Purkinje cell (primary cell): ENCODE measurements at places on chromosomes 6 and 20. TPM values are rescaled to one million over a fixed set of nuclear protein-coding genes. Genes with fewer than 3 reads are reported as not detected.

Gene DCBLD1
- polyA plus RNA-seq = 1.2 TPM in 1 of 2 replicates, not detected in the other

Gene SIGLEC1
- polyA plus RNA-seq = not detected in 2 replicates

Gene JPH2
- polyA plus RNA-seq = not detected in 2 replicates

Gene RALY
- polyA plus RNA-seq = 6.1 and 11.9 TPM in 2 replicates

Gene RFX6
- not detected in 2 replicates for polyA plus RNA-seq

Gene ULBP3
- polyA plus RNA-seq = not detected in 2 replicates

Gene OTOR
- polyA plus RNA-seq = 35.0 and 52.0 TPM in 2 replicates

Gene CFAP61
- polyA plus RNA-seq = 3.3 and 12.1 TPM in 2 replicates

Gene HNF4A
- not detected in 2 replicates for polyA plus RNA-seq

Gene PCMT1
- 413 and 492 TPM in 2 replicates for polyA plus RNA-seq

Gene CYP21A2
- polyA plus RNA-seq = 0.20 TPM in 1 of 2 replicates, not detected in the other

Gene PRL
- polyA plus RNA-seq = not detected in 2 replicates

Gene DBNDD2
- polyA plus RNA-seq = 608 and 690 TPM in 2 replicates

Gene DNAAF9
- polyA plus RNA-seq = 3.0 and 4.1 TPM in 2 replicates

Gene FILIP1
- 0.32 and 2.6 TPM in 2 replicates for polyA plus RNA-seq

Gene WFDC12
- not detected in 2 replicates for polyA plus RNA-seq

Gene SCRT2
- polyA plus RNA-seq = 0.36 TPM in 1 of 2 replicates, not detected in the other

Gene RSPH9
- 0.39 TPM in 1 of 2 replicates, not detected in the other for polyA plus RNA-seq

Gene SLCO4A1
- 10.3 and 18.2 TPM in 2 replicates for polyA plus RNA-seq

Gene SPATS1
- polyA plus RNA-seq = 0.22 TPM in 1 of 2 replicates, not detected in the other

Gene TFAP2C
- polyA plus RNA-seq = not detected in 2 replicates

Gene GGTLC1
- not detected in 2 replicates for polyA plus RNA-seq

Gene OR2B6
- polyA plus RNA-seq = not detected in 2 replicates

Gene MAS1
- polyA plus RNA-seq = 0.44 TPM in 1 of 2 replicates, not detected in the other

Gene MSH5
- not detected in 2 replicates for polyA plus RNA-seq

Gene DOK5
- 4.0 TPM in 1 of 2 replicates, not detected in the other for polyA plus RNA-seq

Gene RAB32
- polyA plus RNA-seq = 0.78 and 3.0 TPM in 2 replicates

Gene DACT2
- polyA plus RNA-seq = not detected in 2 replicates

Gene LHFPL5
- polyA plus RNA-seq = not detected in 2 replicates

Gene SLC17A9
- polyA plus RNA-seq = not detected in 2 replicates

Gene KCNG1
- 0.93 TPM in 1 of 2 replicates, not detected in the other for polyA plus RNA-seq

Gene ARHGAP40
- polyA plus RNA-seq = 0.24 TPM in 1 of 2 replicates, not detected in the other

Gene ARMC12
- polyA plus RNA-seq = not detected in 2 replicates
